ENCODE measurements at places on chromosomes 1 and 21.

DNA sequence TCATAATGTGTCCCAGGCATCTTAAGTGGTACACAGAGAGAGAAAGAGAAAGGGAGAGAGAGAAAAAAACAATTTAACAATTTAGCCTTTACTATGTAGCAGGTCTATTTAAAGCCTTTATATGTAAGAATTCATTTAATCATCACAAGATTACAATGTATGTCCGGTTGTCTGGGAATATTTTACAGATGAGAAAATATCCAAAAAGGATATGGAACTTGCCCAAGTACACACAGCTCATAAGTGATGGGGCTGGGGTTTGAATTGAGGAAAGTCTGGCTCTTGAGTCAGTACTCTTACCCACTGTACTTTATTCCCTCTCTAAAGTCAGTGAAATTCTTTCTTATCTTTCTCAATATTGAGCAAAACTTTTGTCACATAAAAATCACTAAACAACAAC lies 104.6 kb downstream of the LYPLAL1 start:
- ATAC-seq, result no peak

DNA sequence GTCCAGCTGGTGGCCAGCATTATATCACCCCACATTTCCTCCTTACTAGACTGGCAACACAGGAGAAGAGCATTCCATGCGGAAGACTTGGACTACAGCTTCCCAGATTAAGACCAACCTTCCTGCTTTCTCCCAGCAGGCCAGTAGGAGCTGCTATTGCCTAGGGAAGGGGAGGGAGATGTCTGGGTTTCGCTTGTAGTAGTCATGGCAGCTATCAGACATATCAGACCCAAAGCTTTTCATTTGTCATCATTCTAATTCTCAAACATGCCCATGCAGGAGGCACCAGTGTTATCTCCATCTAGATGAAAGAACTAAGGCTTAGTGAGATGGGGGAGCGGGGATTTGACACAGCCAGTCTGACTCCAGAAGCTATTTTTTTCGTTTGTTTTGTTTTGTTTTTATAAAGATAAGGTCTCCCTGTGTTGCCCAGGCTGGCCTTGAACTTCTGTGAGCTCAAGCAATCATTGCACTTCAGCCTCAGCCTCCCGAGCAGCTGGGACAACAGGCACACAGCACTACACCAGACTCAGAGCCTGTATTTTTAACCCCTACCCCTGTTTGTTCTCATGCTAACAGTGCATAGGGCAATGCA lies 4.5 kb downstream of the PLA2G2A start:
- peak; percentile 63 for ATAC-seq

GRCh38 chr1:53196017-53196484 lies 573 bp upstream of the CPT2 start:
- peak; percentile 37 for ATAC-seq

GRCh38 chr21:46120301-46121285 lies 22.7 kb downstream of the COL6A2 start:
- ATAC-seq, result no peak

GRCh38 chr1:26970810-26971209 lies 10.5 kb upstream of the KDF1 start:
- ATAC-seq, result no peak

- ATAC-seq, result no peak
Observed at GRCh38 chr1:76857973-76858372, 9.3 kb upstream of the ST6GALNAC5 start.

DNA sequence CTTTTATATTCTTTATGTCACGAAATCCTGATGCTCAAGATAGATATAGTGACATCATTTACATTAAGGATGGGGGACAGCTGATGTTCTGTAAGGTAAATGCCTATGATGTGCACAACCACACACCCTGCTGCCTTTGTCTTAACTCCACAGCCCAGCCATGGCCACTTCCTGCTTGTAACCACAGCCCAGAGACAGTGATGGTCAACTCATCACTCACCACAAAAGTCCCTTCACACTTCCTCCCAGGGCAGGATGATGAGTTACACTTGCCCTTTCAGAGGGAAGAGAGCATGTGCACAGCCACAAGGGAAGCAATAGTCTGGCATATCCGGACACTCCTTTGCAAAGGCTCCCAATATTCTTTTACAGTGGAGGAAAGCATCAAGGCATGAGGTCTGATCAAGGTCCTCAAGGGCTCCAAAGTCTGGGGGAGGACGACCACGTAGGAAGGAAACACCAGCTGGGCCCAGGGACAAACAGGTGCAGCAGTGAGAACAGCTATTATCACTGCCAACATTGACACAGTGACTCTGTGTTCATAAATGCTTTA lies 53.8 kb downstream of the PLPP3 start:
- ATAC-seq, result peak; percentile 86

DNA sequence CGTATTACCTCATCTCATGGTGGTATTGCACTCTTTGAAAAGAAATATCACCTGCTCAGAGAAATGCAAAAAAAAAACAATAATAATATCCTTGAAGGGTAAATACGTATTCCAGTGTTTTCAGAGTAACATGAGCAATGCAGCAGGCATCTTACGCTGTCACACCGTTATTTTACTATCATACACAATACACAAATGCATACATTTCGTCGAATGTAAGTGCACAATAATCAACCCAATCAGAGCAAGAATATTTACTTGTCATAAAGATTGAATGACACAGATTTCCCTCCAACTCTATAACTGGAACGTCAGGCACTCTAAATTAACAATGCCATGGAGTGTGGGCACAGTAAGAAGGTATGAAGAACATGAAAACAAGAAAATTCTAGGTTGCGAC lies 1050.1 kb downstream of the PLA2G4A start:
- ATAC-seq, result no peak

DNA sequence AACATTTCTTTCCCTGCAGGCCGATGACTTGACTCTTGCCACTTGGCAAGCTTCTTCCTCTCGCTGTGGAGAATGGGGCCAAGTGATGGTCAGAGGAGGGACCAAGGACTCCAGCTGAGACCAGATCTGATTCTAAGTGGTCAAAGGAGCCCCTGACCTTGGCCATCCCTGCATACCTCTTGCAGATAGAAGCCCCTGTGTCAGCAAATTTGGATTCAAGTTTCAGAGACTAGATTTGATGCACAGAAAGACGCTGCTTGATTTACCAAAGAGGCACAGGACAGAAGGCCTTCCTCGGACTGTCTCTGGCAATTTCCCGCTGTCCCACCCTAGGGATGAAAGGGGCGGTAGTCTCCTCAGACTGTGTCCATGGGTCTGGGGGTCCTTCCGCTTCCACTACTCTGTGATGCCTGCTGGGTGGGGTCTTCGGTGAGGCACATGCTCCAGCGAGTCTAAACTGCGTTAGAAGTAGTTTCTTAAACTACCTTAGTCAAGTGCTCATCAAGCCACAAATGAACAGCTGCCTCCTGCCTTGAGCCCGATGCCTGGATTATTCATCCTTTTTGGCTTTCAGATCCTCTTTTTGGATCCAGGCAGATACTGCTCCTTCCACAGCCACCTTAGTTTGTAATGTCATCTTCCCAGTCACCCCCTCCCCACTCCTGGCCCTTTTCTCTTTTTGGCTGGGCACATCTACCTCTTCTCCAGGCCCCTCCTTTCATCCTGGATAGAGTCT lies 31.8 kb upstream of the RBM15 start:
- ATAC-seq, result peak; percentile 44

DNA sequence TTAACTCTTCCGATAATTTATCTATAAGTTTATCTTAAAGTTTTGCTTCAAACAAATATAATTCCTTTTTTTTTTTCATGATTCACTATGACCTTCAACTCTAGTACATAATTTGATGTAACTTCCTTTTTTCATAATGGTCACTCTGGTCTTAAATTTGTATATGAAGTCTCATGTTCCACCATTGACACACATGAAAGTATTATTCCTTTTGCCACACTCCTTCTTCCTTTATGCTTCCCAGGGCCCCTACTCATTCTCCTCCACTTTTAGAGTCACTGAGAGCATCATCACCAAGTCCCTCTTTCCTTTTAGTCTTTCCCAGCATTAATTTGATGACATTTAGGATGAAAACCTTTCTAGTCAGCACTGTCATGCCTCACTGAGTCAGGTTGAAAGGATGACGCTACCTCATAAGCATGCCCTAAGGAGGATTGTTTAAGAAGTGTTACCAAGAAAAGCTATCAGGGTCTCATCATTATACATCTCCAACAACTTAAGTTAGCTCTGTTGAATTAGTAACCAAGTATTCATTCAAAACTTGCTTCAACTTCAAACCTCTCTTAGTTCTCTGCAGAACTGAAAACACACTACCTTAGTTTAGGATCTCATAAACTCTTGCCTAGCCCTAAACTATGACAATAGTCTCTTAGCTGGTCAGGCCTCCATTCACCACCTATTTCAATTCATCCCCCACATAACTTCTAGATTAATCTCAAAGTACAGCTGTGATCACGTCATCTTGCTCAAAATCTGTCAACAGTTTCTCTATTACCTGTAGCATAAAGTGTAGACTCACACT lies 14.5 kb downstream of the AUNIP start:
- peak; percentile 83 for ATAC-seq

DNA sequence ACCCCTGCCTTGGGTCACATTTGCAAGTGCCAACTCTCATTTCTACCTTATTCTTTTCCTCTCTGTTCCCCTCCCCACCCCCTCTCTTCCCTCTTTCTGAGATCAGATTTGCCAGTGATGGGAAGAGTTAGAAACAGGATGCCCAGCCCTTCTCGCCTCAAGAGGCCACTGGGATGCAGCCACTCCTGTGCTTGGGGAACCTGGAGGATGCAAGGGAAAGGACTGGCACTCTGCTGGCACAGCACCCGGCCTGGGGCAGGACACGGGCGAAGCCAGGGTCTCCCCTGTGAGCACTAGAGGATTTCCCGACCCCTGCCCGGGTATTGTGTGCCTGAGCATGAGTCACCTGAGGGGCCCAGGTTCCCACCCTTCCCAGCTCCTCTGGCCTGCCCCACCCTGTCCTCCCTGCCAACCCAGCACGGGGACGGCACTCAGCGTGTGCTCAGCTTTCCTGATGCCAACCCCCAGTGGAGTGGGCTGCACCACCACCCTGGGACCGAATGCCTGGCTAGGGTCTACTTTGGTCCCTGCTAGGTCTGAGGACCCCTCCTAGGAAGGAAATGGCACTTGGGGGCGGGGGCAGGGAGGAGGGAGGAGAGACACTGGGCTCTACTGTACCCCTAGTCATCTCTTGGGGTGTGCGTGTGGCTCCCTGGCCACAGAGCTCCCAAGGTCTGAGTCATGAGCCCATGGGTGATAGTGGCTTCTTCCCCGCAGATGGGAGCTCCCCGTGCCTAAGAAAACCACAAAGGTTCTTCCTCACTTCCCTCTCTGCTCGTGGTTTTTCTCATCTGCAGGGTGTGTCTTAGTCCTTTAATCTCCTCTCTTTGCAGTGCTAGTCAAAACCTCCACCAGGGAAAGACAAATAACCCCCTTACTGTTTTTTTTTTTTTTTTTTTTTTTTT lies 12.4 kb downstream of the LMNA start:
- peak; percentile 95 for ATAC-seq

DNA sequence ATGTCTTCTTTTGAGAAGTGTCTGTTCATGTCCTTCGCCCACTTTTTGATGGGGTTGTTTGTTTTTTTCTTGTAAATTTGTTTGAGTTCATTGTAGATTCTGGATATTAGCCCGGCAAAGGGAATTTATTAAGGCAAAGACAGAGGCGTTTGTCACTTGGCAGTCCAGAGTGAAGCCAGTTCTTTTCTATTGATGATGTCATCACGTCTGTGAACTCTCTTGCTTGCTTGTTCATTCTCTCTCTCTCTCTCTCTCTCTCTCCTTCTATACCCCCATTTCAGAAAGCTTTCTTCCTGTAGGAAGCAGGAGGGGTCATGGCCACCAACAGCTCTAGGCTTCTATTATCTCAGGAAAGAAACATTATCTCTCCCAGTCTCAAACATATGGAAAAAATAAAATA lies 291.3 kb downstream of the OMA1 start:
- ATAC-seq, result no peak

- no peak for ATAC-seq
Observed at GRCh38 chr1:96427616-96428015, 294.0 kb upstream of the PTBP2 start.

DNA sequence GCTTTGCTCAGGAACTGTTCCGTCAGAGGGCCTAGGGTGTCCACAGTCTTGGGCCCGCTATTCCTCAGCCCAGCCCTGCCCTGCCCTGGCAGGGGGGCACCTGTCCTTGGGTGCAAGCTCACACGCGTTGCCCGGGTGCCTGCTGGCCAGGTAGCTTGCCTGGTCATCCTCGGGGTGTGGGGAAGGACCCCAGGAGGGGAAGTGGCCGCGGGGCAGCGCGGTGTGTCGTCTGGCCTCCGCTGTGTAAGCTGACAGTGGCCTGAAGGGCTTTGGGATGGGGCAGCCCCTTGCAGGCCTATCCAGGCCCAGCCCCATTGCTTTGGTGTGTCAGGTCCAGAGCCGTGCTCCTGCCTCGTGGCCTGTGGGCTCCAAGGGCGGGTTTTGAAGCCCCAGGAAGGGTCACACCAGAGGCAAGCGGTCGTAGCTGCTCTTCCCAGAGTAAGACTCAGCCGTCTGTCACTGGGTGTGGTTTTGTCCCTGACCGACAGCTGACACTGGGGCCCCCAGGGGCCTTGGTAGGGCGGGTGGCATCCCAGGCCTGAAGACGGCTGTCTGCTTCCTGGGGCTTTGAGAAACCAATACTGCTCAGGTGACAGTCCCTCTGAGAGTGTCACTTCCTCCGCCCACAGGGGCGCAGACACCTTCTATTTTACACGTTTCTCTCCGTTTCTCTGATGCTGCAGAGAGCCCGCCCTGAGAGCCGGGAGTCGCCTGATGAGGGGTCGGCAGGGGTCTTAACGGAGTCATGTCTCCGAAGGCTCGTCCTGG lies 72.1 kb downstream of the SKI start:
- peak; percentile 91 for ATAC-seq

DNA sequence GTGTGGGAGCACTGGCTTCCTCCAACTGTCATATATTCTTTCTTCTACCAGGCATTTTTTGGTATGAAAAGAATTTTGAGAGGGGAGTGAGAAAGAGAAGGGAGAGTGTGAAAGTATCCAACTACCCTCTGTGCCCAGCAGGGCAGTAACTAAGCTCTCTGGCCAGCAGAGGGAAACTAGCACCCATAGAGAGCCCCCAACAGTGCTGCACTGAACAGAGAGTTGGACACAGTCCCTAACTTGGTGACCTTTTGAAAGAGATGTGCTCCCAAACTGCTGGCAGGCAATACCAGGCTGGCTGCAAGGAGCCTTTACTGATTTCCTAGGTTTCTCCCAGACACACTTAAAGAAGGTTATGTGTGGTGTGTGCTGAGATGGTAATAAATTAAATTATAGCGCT lies 118.8 kb upstream of the PBX1 start:
- ATAC-seq, result no peak

- ATAC-seq, result no peak
Observed at GRCh38 chr21:44771896-44772525, 29.6 kb downstream of the UBE2G2 start.

DNA sequence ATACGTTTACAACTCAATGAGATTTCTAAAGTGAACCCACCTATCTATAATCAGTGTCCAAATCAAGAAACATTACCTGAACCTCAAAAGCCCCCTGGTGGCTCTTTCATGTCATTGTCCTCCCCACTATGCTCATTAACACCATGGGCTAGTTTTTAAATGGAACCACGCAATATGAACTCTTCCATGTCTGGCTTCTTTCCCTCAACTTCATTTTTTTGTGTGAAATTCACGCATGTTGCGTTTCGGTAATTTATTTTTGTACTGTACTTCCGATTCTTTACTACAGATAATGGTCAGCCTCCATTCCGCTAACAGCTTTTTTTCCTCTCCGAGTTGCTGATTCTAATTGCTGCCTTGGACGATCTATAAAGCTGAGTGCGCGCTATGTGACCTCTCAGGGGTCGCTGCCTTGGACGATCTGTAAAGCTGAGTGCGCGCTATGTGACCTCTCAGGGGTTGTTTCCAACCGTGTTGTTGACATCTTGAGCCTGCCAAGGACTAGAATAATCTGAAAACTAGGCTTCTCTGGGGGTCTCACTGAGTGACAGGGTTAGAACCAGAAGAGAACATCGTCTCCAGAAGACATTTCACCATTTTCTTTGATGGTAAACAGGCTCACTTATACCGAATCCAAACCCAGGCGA lies 1.1 kb upstream of the CACYBP start:
- peak; percentile 22 for ATAC-seq

Data from stimulated activated memory B cell treated with anti-CD40 and anti-IgM and Interleukin-4, amounts not matched to agents 10 μg/mL and 1 μg/mL and 100 μg/mL, for 72 hours (primary cell).